Left lung (tissue), 14 donors: ENCODE measurements at places on chromosomes 5 and 9.
A peak's percentile ranks its signal among the peaks of the same experiment; 100 is the strongest.

GRCh38 chr9:137452761-137453642, 6.1 kb downstream of the NSMF start:
- H3K4me1 ChIP-seq: peaks cover 2% of the 10 kb centered on the region
- no peak overlapping the region for H3K27ac ChIP-seq
- peak; percentile 41 for DNase-seq
- H3K36me3 ChIP-seq: peaks cover 30% of the 10 kb centered on the region
- peak overlapping the region; percentile 50 for H3K4me3 ChIP-seq
- H3K27me3 ChIP-seq: peaks cover under 1% of the 10 kb centered on the region

DNA sequence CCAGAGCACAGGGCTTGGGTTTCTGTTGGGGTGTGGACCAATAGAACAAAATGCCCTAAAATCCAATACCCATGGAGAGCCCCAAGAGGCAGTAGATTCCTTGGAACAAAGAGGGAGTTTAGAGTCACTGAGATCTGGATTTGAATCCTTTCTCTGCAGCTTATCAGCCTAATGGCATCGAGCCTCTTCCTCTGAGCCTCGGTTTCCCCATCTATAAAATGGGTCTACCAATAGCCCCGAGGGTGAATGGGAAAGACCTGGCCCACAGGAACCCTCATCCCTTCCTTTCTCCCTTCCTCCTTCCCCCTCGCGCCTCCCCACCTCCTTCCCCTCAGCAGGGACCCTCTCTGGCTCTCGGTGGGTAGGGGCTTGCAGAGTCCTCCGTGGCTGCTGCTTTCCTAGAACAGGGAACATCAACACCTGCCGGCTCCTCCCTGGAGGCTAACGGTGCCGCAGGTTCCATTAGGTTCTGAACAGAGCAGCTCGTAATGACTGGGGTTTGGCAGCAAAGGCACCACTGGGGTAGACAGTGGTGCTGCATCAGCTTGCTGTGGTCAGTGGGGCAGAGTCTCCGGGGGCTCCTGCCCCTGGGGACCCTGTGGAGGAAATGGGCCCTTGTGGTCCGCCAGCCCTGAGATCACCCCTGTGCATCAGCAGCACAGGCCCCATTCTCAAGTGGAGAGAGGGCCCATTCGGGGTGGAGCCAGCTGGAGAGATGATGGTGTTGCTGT, 40.3 kb downstream of the NEK6 start:
- H3K27me3 ChIP-seq: no peaks in the 10 kb centered on the region
- peaks cover 38% of the 10 kb centered on the region for H3K36me3 ChIP-seq

DNA sequence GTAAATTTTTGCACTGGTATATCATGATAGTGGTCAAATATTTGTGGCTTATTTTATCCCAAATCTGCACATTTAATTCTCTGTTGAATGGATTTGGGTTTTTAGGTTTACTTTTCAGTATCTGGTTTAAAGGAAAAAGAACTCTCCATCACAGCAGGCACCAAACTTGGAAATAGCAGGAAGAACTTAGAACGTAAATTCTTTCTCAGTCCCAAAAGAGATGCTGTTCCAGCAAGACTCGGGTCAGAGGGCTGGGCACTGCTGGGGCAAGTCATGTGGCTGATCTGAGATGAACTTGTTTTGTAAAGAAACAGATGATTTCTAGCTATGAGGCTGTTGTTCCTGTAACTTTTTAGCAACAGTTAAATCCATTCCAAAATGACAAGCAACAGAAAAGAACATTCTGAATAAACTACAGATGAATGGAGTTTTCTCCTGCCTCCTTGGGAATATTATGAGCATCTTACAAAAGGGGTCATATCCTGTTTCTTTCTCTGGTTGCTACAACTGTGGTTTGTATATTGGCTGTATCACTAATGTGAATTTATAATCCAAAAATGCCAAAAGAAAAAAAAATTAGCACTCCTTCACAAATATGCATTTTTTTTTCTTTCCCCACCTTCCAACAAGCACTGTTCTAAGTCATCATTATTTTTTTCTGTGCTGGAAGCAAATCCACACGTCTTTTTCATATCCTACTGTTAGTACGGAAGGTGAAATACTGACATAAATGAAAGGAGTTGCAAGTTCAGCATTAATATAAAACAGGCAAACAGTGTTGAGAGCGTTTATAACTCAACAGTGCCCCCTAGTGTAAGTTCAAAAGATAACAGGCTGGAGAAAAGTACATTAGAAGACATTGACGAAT, 31.1 kb downstream of the OR2K2 start:
- H3K27me3 ChIP-seq: no peaks in the 10 kb centered on the region
- H3K36me3 ChIP-seq: no peaks in the 10 kb centered on the region
- peak; percentile 41 for DNase-seq
- H3K4me3 ChIP-seq: no peak overlapping the region
- H3K4me1 ChIP-seq: no peaks in the 10 kb centered on the region

- peak; percentile 90 for DNase-seq
- no peaks in the 10 kb centered on the region for H3K36me3 ChIP-seq
- H3K4me3 ChIP-seq: no peak overlapping the region
- H3K27ac ChIP-seq: no peak overlapping the region
These were observed 117.2 kb downstream of the RXRA start for GRCh38 chr9:134443174-134444037.

DNA sequence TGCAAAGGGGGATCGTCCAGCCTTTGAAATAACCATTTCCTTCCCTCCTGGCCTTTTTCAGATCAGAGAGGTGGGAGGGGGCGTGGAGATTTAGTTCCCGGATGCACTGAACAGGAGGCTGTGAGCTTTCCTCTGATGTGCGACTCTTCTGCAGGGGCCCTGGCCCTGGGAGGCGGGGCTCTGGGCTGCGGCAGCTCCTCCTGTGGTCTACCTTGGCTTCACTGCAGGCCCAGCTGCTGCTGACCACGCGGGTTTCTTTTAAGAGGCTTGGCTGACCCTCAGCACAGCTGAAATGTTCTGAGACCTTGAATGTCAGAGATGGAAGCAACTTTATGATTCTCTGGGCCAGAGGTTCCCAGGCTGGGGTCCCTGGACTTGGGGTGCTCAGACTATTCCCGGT, 27.0 kb upstream of the COL15A1 start:
- no peaks in the 10 kb centered on the region for H3K4me1 ChIP-seq
- no peak overlapping the region for H3K4me3 ChIP-seq
- no peaks in the 10 kb centered on the region for H3K27me3 ChIP-seq
- H3K36me3 ChIP-seq: no peaks in the 10 kb centered on the region

DNA sequence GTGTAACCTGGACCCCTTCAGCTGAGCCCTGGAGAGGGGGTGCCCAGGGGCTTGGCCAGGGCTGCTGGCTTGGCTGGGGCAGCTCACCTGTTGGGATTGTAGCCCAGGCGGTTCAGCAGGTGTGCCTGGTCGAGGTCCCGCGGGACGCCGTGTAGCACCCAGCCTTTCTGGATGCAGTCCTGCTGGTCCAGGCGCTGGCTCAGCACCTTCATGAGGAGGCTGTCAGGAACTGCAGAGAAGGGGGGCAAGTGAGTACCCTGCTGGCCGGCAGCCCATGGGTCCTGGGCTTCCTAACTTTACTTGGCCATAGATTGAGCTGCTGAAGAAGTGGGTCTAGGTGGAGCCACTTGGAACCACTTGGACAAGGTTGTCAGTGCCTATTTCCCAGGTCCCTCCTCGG, 85.5 kb downstream of the AK8 start:
- DNase-seq: no peak
- H3K27me3 ChIP-seq: peaks cover 10% of the 10 kb centered on the region
- no peak overlapping the region for H3K27ac ChIP-seq
- H3K36me3 ChIP-seq: no peaks in the 10 kb centered on the region

- H3K4me3 ChIP-seq: peak overlapping the region; percentile 65
- DNase-seq: no peak
- peaks cover 49% of the 10 kb centered on the region for H3K4me1 ChIP-seq
- H3K27me3 ChIP-seq: peaks cover 30% of the 10 kb centered on the region
- no peaks in the 10 kb centered on the region for H3K36me3 ChIP-seq
- peak overlapping the region; percentile 83 for H3K27ac ChIP-seq
These were observed 639 bp downstream of the PCDH1 start for GRCh38 chr5:141877356-141878185.
